ENCODE measurements at places on chromosomes 7 and 10. TPM values are rescaled to one million over a fixed set of nuclear protein-coding genes. Genes with fewer than 3 reads are reported as not detected.
A peak's percentile ranks its signal among the peaks of the same experiment; 100 is the strongest.

ANXA7 gene
- 92.6 TPM for total RNA-seq

DNA sequence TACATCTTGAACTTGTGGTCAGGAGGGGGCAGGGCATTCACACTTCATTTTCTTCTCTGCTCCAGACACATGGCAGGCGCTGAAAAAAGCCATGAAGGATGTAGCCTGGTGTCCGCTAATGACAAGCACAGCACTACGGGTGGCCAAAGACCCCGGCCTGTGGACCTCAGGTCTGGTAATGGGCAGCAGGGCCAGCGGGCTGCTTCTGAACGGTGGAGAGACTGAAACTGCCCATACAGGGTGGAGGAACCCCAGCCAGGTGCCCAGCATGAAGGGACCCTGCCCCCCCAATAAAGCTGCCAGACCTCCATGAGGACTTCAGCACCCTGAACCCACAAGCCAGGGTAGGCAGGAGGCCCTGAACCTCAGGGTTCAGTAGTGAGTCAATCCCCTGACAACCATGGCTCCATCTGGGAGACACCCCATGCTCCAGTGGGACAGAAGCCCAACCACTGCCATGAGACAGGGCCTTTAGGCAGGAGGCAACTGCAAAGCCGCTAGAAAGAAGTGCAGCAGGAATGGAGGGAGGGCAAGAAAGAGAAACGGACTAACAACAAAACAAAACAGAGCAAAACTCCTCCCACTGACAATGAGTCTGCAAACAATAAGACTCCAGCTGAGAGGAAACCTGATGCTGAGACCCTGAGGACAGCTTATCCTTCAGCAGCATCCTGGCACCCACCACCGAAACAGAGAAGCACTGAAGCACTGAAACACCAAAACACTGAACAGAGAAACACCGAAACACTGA is 140.2 kb upstream of the PPP2R2D start:
- H3K4me1 ChIP-seq = peaks cover 14% of the 10 kb centered on the region
- no peak overlapping the region for H3K4me3 ChIP-seq
- no peak for DNase-seq
- H3K27ac ChIP-seq = peak overlapping the region; percentile 2
- H3K27me3 ChIP-seq = no peaks in the 10 kb centered on the region

GRCh38 chr10:12252882-12253546 is 57.0 kb downstream of the CDC123 start:
- DNase-seq = peak; percentile 37
- H3K27me3 ChIP-seq = peaks cover 3% of the 10 kb centered on the region
- no peak overlapping the region for H3K27ac ChIP-seq
- no peak overlapping the region for H3K4me3 ChIP-seq
- peaks cover 9% of the 10 kb centered on the region for H3K36me3 ChIP-seq

SLC18A3 gene
- total RNA-seq = 0.72 TPM

Measured in endothelial cell (in vitro differentiated cells).